Body of pancreas (tissue), 4 donors: ENCODE measurements at places on chromosomes 11 and 22. TPM values are rescaled to one million over a fixed set of nuclear protein-coding genes. Genes with fewer than 3 reads are reported as not detected.

FOLR3 gene
- total RNA-seq = not detected

PNPLA3 gene
- 0.66 TPM for total RNA-seq

DNA sequence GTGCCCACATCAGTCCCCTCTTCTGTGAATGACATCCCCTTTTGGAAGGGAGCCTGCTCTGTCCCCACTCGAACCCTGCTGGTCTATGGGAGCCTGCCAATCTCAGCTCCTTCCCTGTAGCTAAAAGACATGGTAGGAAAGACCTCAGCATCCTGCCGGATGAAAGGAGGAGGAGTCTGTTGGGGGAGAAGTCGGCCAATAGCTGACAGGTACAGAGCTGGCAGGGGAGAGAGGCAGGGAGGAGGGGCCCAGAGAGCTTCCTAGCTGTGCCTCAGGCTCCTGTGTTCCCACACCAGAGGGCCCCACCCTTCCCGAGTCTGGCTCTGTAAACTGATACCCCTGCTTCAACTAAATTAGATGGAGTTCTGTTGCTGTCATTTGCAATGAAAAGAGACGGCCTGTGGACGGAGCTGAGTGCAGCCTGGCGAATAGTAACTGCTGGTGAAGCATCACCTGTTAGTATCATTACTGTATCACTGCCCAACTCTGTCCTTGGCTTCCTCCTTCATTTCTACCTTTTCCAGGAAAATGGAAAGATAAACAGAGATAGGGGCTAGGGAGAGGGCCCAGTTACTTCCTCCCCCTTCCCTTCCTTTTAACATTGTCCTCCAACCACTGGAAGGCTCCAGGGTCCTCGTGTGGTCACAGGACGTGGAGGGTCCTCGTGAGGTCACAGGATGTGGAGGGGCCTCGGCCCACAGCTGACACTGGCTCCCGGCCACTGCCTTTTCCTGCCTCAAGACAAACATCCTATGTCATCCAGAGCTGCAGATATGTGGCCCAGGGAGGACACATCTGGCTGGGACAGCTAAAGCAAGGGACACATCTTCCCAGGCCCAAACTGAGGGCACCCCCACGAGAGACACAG lies 15.1 kb downstream of the FXYD6 start:
- DNase-seq = no peak

DNA sequence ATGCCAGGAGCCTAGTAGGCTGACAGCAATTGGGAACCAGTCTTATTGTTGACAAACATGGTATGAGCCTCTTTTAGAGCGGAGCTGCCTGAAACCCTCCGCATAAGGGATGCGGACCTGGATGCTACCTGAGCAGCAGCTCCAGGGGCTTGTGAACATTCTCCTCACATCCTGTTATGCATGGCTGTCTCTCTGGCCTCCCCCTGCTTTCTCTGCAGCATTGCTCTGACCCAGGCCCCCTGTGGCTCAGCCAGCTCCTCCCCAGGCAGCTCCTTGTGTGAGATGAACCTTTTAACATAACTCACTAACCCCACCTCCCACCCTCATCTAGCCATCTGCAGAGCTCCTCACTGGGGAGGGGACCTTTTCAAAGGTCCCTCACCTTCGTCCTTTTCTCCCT lies 6.0 kb downstream of the BMAL1 start:
- DNase-seq = no peak

DNA sequence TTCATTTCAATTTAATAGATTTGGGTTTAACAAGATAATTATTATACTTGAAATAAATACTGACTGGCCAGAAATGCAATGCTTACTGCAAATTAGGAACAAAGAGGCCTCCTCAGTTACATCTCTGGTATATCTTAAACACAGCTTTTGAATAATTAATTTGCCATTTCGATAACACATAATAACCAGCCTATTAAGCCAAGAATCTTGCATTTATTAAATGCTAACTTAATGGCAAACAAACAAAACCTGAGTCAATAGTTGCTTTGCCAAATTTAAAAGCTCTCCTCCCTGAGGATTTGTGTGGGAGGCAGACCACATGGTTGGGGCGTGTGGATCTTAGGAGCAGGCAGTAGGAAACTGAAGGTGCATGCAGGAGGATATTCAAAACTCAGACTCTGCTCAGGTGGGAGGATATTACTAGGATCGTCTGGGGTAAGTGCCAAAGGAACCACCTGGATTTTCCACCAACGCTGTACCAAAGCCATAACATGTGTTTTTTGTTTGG lies 17.9 kb upstream of the FJX1 start:
- no peak for DNase-seq

POU2AF1 gene
- not detected for total RNA-seq
